ENCODE measurements at places on chromosomes 12 and 14. TPM values are rescaled to one million over a fixed set of nuclear protein-coding genes. Genes with fewer than 3 reads are reported as not detected.

FAM222A gene
- 6.1 TPM for total RNA-seq

NINJ2 gene
- 32.9 TPM for total RNA-seq

GRCh38 chr12:43165351-43165750, 386.7 kb downstream of the ADAMTS20 start:
- no peak for DNase-seq

TRHDE gene
- total RNA-seq = 0.60 TPM

DNA sequence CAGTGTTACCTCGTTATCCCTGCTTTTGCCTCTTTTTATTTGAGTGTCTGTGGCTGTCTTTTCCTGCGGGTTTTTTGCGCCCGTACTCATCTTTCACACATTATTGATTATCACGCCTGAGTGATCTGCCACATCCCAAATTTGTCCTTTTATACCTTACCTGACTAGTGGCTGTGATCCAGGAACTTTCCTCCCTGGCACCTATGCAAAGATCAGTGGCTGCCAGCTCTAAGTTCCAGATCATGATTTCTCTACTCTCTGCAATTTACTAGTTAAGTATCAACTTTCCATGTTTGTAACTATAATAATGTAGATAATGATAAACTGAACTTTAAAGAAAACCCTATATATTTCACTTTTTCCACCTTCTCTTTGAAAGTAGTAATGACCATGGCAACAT, 36.9 kb downstream of the PLEKHA5 start:
- DNase-seq = no peak

ATP2A2 gene
- 2,814 TPM for total RNA-seq

AVPR1A gene
- 1.5 TPM for total RNA-seq

Measured in psoas muscle (tissue), 8 donors.